ENCODE measurements at places on chromosomes 3 and 15. TPM values are rescaled to one million over a fixed set of nuclear protein-coding genes. Genes with fewer than 3 reads are reported as not detected.

Gene LMAN1L
- not detected for total RNA-seq

Gene GPR149
- total RNA-seq, result not detected

Gene RHO
- not detected for total RNA-seq

Gene SLC2A2
- not detected for total RNA-seq

Gene NEDD4
- total RNA-seq, result 32.1 TPM

Gene NECTIN3
- total RNA-seq, result 61.5 TPM

Gene ZCWPW2
- 0.38 TPM for total RNA-seq
